ENCODE measurements at places on chromosomes 3 and 15.

DNA sequence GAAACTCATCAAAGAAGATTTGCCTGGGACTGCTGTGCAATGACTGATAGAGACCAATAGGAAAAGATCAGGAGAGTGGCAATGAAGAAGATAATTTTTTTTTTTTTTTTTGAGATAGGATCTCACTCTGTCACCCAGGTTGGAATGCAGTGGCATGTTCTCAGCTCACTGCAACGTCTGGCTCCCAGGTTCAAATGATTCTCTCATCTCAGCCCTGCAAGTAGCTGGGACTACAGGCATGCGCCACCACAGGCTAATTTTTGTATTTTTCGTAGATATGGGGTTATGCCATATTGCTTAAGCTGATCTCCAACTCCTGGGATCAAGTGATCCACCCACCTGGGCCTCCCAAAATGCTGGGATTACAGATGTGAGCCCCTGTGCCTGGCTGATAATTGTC, 116.9 kb upstream of the CCNL1 start:
- no peak for DNase-seq

DNA sequence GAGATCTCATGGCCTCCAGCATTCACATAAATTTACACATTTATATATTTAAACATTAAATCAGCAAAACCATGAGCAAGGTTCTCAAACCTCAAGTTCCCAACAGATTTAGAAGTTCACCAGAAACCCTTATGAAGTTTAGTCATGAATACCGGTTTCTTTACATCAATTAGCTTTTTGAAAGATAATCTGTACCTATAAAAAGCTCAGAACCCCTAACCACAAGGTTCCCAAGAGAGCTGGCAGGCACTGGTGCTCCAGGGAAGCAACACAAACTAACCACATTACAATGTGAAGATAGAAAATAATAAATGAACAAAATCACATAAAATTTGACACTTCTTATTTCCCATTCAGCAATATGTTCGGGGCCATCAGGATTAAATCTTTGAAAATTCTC, 150.9 kb downstream of the FBN1 start:
- DNase-seq: no peak

GRCh38 chr3:66486202-66486601, 14.6 kb downstream of the LRIG1 start:
- no peak for DNase-seq

DNA sequence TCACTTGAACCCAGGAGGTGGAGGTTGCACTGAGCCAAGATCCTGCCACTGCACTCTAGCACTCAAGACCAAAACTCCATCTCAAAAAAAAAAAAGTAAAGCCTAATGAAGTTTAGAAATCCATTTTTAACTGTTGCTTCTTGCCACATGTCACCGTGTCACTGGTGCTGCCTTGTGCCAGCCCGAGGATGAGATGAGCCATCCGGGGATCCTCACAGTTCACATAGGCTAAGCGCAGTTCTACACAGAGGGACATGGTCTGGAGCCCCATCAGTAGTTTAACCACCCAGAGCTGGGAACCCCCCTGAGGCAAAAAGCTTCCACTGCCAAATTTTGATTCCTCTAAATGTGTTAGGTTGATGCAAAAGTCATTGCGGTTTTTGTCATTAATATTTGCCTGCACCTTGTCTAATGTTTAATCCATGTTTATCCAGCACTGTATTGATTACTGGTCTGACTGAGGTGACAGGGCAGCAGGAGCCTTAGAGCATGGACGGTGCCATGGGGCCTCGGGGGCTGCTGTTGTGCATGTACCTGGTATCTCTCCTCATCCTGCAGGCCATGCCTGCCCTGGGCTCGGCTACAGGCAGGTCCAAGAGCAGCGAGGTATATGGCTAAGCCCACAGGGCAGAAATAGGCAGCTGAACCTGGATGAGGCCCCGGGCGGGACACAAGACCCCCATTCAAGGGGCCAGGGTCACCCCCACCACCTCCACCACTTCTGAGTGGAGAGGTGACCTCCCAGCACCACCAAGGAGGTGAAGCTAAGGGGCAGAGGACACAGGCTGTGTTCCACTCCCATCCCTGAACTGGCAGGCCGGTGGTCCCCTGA, at the start of gene ITIH1:
ITIH1 (plus strand) TSS at position 473 of the 832 bp plus-strand sequence; CDS start at position 490, 17 bp downstream.
- DNase-seq: no peak

GRCh38 chr15:39250460-39251186, 330.3 kb upstream of the THBS1 start:
- no peak for DNase-seq

DNA sequence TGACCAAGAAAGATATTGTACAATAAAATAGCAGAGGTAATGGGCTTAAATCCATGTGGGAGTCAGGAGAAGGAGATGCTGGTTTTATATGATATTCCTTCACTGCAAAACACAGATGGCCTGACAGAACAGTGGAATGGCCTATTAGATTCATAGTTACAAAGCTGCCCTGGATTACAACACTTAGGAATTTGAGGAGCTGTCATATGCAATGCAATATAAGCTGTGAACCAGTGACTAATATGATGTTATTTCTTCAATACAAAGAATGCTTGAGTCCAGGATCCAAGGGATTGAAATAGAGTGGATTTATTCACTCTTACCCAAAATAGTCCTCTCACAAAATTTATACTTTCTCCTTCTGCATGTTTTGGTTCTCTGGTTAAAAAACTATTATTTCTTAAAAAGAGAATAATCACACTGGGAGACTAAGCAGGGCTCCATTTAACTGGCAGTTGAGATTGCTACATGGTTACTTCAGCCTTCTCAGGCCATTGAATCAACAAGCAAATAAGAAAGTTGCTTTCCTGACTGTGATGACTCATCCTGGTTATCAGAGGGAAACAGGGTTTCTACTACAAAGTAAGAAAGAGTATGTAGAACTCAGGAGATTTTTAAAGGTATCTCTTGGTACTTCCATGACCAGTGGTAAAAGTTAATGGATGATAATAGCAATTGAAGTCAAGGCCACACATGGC, 79.8 kb upstream of the ZPLD1 start:
- DNase-seq: no peak

DNA sequence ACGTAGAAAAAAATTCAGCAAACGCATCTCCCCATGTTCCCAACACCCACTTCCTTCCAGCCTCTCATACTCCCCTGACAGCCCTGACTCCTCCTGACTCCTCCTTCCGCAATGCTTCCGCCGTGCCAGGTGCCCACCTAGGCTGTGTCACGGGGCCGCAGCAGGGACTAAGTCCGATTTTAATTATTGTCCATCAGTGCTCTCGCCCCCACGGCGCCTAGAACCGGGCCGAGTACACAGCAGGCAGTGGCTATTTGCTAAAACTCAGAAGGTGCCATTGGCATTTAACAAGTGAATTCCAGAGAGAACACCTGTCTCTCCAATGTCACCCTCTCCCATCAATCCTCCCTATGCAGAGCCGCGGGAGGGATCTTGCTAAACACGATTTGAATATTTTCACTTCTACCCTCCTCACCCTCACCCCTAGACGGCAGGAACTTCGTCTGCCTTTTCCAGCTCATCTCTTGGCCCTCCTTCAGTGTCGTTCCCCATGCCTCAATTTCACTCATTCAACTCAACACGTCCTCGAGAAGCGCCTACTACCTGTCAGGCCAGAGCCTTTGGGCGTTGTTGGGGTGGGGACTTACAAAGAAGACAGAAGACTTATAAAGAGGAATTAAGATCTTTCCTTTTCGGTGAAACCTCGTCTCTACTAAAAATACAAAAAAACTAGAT, 11.5 kb upstream of the SHF start:
- peak; percentile 57 for DNase-seq

DNA sequence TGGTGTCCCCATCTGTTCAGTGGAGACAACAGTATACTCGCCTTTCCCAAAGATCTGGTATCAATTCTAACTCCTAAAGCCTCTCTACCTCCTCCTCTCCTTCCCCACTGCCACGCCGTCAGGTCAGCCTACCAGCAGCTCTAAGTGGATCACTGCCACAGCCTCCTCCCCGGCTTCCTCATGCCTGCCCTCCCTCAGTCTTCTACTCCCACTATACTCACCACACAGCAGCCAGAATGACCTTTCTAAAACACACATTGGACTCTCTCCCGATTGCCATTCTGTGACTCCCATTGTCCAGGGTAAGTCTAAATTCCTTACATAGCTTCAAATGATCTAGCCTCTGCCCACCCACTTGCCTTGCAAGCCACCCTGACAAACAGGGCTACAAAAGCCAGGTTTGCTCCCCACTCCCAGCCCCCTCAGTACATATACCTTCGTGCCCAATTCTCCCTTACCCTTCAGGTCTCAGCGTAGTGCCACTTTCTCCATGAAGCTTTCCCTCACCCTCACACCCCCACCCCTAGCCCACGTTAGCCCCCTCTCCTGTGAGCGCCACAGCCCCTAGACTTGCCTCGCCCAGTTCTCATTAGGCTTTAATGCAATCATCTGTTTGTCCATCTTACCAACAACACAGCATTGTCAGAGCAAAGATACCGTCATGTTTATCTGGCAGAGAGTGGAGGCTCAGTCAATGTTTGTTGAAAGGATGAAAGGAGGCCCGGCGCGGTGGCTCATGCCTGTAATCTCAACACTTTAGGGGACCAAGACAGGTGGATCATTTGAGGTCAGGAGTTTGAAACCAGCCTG, 9.5 kb upstream of the SEMA7A start:
- no peak for DNase-seq

DNA sequence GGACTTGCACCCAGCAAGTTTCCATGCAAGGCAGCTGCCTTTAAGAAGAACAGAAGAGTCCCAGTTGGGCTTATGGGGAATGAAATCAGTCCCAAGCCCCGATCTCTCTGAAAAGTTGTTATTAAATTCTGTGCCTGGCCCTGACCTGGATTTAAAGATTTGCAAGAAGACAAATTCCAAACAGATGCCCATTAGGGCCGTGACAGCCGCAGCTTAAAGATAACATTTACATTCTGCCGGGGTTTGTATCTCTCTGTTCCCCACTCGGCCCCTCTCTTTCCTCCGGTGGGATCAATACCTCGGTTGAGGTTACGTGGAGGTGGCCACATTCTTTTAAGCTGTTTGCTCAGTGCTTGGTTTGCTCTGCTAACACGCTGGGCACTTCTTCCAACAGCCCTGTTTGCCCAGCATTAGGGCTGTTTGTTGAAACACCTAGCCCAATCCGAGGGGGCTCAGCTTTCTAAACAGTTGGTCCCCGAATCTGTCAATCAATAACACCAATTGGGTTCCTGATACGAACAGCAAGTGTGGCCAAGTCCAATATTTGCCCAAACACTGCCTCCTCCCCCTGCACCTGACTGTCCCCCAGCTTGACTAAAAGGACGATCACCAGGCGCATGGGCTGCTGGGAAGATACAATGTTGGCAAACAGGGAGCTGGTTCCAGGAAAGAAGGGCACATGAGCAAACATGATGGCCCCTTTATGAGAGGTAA, 108.6 kb downstream of the RPLP1 start:
- no peak for DNase-seq

DNA sequence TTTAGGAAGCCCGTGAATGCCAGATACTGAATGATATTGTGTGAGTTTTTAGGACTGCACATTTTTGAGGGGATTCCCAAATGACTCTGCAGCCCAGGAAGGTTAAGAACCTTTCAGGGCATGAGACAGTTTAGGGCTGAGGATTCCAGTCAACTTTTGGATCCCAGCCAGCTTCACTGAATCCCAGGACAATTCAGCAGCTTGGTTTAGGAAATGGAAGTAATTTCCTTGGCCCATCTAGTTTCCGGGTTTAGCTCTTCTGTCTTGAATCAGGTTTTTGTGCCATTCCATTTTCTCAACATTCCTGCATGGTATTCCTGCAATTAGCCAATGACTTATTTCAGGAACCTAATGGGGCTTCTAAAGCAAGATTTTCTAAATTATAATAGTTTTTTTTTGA, 253.9 kb downstream of the LSAMP start:
- no peak for DNase-seq

- peak; percentile 64 for DNase-seq
Measured at GRCh38 chr3:11601446-11602238, 42.1 kb downstream of the VGLL4 start.

DNA sequence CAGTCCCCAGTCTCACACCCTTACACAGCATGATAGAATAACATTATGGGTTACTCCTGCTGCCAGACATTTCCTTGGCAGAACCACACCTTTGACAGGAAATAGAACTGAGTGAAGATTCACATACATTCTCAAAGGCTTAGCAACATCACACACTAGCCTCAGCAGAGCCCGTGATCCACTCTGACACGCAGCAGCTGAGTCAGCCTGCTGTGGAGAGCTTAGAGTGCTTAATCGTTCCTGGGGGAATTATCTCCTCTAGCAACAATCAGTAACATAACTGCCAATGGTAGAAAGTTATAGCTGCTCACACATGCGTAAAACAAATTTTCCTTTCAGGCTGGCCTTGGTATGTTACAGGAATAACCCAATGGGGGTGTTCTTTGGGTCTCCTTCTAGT, 382.1 kb downstream of the GAP43 start:
- DNase-seq: no peak

DNA sequence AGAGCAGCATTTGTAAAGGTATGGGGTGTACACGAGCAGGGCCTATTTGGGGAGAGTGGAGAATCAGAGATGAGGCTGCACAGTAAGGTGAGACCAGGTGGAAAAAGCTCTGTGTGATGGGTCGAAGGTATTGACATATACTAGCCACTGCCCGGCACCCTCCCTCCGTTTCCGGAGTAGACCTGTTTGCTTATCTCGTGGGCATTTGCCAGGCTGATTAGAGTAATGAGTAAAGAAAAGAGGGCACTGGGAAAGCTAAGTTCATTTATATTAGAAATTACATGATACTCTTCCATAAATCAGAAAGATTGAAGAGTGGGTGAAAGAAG, 46.2 kb upstream of the ATG7 start:
- no peak for DNase-seq

DNA sequence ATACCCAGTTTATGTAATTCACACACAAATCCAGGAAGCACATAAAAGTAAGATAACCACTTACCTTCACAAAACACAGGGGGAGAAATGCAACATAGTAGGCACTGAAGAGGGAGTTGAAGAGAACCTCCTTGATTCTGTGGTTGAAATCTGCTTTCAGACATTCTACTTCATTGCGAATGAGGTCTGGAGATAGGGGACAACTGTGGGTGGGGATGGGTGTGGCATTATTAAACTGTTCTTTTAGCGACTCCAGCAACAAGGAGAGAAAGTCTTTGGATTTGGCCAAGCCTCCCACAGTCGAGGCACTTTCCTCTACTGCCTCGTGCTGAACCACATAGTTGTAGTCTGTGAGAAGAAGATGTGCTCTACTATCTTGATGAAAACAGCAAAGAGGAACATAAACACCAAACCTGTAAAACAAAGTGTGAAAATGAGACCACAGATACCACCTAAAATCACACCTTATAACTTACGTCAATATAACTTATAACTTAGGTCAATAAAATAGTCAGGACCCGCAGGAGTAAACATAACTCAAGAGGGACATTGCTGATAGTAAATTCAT, 25.6 kb downstream of the TMEM39A start:
- no peak for DNase-seq

- no peak for DNase-seq
Measured at GRCh38 chr3:147090461-147090860, 315.9 kb downstream of the ZIC4 start.

GRCh38 chr3:89946884-89947283, 839.5 kb downstream of the EPHA3 start:
- DNase-seq: no peak

Data from KBM-7 (cell line).